ENCODE measurements at places on chromosomes 11 and 22.
A peak's percentile ranks its signal among the peaks of the same experiment; 100 is the strongest.

- peaks cover 7% of the 10 kb centered on the region for H3K36me3 ChIP-seq
- peaks cover 45% of the 10 kb centered on the region for H3K4me1 ChIP-seq
- no peaks in the 10 kb centered on the region for H3K27me3 ChIP-seq
- DNase-seq: no peak
These were observed 700 bp upstream of the DEPDC5 start for GRCh38 chr22:31753005-31753633.

GRCh38 chr11:86688398-86689179 lies 16.2 kb upstream of the ME3 start:
- H3K27me3 ChIP-seq: peaks cover 6% of the 10 kb centered on the region
- H3K27ac ChIP-seq: no peak overlapping the region
- no peak for DNase-seq
- no peak overlapping the region for H3K4me3 ChIP-seq
- no peaks in the 10 kb centered on the region for H3K36me3 ChIP-seq
- H3K4me1 ChIP-seq: no peaks in the 10 kb centered on the region

GRCh38 chr11:120061761-120062560 lies 76.0 kb downstream of the TRIM29 start:
- H3K27me3 ChIP-seq: peaks cover 24% of the 10 kb centered on the region
- H3K4me3 ChIP-seq: no peak overlapping the region
- no peak for DNase-seq
- H3K36me3 ChIP-seq: no peaks in the 10 kb centered on the region

DNA sequence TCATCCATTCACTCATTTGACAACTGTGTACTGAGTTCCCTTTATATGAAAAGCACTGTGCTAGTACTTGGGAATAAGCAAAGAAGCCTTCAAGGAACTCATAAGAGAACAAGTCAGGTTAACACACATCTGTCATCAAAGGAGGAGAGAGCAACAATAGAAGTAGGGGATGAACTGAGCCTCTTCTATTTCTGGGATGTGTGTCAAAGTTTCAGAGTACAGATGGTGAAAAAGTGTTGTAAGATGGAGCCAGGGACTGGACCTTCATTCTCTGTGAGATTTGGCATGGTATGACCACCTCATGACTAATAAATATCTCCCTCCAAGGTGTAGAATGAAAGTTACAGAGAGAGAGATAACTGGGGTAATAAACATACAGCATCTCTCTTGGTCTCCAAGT lies 349.8 kb upstream of the PLET1 start:
- H3K4me3 ChIP-seq: no peak overlapping the region
- H3K27ac ChIP-seq: no peak overlapping the region
- DNase-seq: no peak
- H3K4me1 ChIP-seq: no peaks in the 10 kb centered on the region
- no peaks in the 10 kb centered on the region for H3K36me3 ChIP-seq
- H3K27me3 ChIP-seq: peaks cover 53% of the 10 kb centered on the region

DNA sequence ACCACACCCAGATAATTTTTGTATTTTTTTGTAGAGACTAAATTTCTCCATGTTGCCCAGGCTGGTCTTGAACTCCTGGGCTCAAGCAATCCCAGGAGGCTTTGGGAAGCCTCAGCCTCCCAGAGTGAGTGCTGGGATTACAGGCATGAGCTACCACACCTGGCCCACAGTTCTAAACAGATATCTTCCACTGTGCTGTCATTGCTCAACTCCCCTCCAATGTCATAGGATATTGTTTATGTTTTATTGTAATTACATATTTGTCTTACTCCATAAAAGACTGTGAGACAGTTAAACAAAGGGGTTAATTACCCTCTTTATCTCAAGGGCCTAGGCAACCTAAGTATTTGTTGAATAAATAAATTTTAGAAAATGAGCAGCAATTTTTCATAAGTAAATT lies 204.2 kb downstream of the GRM5 start:
- no peaks in the 10 kb centered on the region for H3K36me3 ChIP-seq
- no peak overlapping the region for H3K27ac ChIP-seq
- no peaks in the 10 kb centered on the region for H3K4me1 ChIP-seq

DNA sequence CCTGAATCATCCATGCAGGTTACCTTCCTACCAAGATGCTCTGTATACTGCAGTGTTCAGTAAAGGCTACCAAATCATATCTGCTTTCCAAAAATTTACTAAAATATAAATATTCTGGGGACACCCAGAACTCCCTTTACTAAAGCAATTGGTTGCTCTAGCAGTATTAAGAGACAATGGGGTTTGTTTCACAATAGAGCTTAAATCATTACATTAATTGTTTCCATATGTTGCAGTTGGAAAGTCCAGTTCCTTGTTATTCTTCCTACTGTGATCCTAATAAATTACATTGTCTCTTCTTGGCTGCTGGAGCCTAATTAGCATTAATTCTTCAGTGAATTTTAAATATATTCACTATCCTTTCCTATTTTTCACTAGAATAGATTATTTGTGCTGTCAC lies 316.0 kb upstream of the MTNR1B start:
- H3K27ac ChIP-seq: no peak overlapping the region
- no peaks in the 10 kb centered on the region for H3K27me3 ChIP-seq
- no peak for DNase-seq

GRCh38 chr22:50292643-50293440 lies 14.6 kb downstream of the PLXNB2 start:
- H3K36me3 ChIP-seq: no peaks in the 10 kb centered on the region
- DNase-seq: no peak
- H3K4me3 ChIP-seq: no peak overlapping the region
- peaks cover 3% of the 10 kb centered on the region for H3K4me1 ChIP-seq

- no peaks in the 10 kb centered on the region for H3K4me1 ChIP-seq
- no peak overlapping the region for H3K27ac ChIP-seq
- no peaks in the 10 kb centered on the region for H3K36me3 ChIP-seq
- H3K27me3 ChIP-seq: peaks cover 18% of the 10 kb centered on the region
- DNase-seq: no peak
These were observed 124.3 kb downstream of the C11orf58 start for GRCh38 chr11:16862726-16863125.

DNA sequence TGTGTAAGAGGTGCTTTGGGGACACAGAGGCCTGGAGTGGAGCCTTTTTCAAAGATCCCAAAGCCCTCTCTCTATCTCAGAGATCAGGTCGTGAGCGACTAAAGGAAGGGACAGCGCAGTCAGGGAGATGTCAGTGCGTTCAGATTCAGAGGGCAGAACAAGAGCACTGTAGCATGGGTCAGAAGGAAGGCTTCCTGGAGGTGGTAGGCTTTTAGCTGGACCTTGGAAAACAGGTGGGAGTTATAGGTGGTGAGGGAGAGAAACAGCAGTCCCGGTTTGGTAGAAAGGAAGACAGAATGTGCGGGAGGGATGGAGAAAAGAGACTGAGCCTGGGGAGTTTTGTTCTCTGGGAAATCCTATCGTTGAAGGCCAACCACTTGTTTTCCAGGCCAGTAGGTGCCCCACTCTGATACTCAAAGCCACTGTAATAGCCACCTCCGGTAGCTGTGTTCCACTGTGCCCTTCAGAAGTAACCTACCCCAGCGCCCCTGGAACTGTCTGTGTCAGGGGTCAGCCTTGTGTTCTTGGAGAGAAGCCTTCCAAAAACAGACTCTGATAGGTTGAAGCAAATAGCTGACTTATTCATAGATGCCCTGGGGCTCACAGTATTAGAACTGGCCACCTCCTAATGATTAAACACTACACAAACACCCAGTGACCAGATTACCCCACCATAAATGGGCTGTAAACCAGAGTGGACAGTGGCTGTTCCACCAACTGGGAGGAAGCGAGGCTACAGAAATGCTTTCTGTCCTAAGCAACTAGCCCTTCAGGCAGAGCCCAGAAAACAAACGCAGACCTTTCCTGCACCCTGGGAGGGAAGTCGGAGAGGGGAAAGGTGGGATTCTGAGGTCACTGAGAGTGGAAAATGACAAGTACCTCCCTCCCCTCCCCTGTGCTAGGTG lies 157.7 kb downstream of the DBX1 start:
- no peak for DNase-seq
- H3K4me3 ChIP-seq: no peak overlapping the region
- H3K36me3 ChIP-seq: no peaks in the 10 kb centered on the region
- H3K27me3 ChIP-seq: peaks cover 9% of the 10 kb centered on the region
- H3K4me1 ChIP-seq: peaks cover 22% of the 10 kb centered on the region

DNA sequence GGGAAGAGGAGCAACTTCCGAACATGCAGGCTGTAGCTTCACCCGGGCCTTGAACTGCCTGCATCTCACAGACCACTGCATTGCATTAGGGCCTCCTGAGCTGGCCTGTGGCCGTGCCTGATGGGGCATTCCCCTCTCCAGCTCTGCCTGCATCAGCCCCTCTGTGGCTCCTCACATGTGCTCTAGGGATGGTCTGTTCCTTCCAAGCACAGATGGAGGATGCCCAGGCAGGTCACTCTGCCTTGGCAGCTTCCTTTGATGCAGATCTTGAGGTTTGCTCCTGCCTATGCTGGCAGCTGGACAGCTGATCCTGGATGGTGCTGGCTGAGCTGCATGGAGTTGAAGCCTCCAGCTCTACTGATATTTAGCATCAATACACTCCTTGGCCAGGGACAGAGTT lies 28.5 kb downstream of the AMPD3 start:
- H3K27ac ChIP-seq: no peak overlapping the region
- DNase-seq: no peak
- H3K4me1 ChIP-seq: peaks cover 8% of the 10 kb centered on the region

DNA sequence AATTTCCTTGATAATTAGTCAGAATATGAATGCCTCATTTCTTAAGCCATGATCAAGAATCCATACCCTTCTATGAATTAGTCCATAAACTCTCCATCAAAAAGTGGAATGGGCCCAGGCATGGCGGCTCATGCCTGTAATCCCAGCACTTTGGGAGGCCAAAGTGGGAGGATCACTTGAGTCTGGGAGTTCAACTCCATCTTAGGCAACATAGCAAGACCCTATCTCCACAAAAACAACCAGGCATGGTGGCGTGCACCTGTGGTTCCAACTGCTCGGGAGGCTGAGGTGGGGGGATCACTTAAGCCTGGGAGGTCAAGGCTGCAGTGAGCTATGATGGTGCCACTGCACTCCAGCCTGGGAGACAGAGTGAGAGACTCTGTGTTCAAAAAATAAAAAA lies 52.1 kb upstream of the SHANK2 start:
- H3K4me3 ChIP-seq: no peak overlapping the region
- H3K27ac ChIP-seq: no peak overlapping the region
- peaks cover 3% of the 10 kb centered on the region for H3K4me1 ChIP-seq
- H3K36me3 ChIP-seq: no peaks in the 10 kb centered on the region

- H3K4me1 ChIP-seq: peaks cover 35% of the 10 kb centered on the region
- no peaks in the 10 kb centered on the region for H3K36me3 ChIP-seq
- DNase-seq: no peak
- H3K27me3 ChIP-seq: no peaks in the 10 kb centered on the region
- H3K27ac ChIP-seq: no peak overlapping the region
- no peak overlapping the region for H3K4me3 ChIP-seq
These were observed 4.7 kb downstream of the PLAAT3 start for GRCh38 chr11:63609536-63609935.

- H3K36me3 ChIP-seq: peaks cover 4% of the 10 kb centered on the region
- no peaks in the 10 kb centered on the region for H3K27me3 ChIP-seq
- H3K4me1 ChIP-seq: peaks cover 81% of the 10 kb centered on the region
- DNase-seq: no peak
- H3K27ac ChIP-seq: peak overlapping the region; percentile 99
- H3K4me3 ChIP-seq: peak overlapping the region; percentile 73
These were observed 29.7 kb downstream of the FLI1 start for GRCh38 chr11:128723531-128723930.

GRCh38 chr11:130715085-130715876 lies 201.0 kb downstream of the SNX19 start:
- no peak for DNase-seq
- H3K4me1 ChIP-seq: no peaks in the 10 kb centered on the region
- H3K36me3 ChIP-seq: no peaks in the 10 kb centered on the region
- H3K27me3 ChIP-seq: peaks cover 17% of the 10 kb centered on the region

GRCh38 chr11:119779195-119780071 lies 50.4 kb upstream of the NECTIN1 start:
- no peak for DNase-seq
- no peak overlapping the region for H3K27ac ChIP-seq
- H3K27me3 ChIP-seq: peaks cover 23% of the 10 kb centered on the region
- H3K36me3 ChIP-seq: no peaks in the 10 kb centered on the region
- no peak overlapping the region for H3K4me3 ChIP-seq

- no peaks in the 10 kb centered on the region for H3K36me3 ChIP-seq
- H3K4me1 ChIP-seq: peaks cover 12% of the 10 kb centered on the region
- no peak overlapping the region for H3K27ac ChIP-seq
- peaks cover 45% of the 10 kb centered on the region for H3K27me3 ChIP-seq
- no peak overlapping the region for H3K4me3 ChIP-seq
- DNase-seq: no peak
These were observed 200.6 kb downstream of the DBX1 start for GRCh38 chr11:19959648-19960059.

GRCh38 chr11:119550053-119550752 lies 127.2 kb upstream of the THY1 start:
- H3K36me3 ChIP-seq: no peaks in the 10 kb centered on the region
- H3K4me1 ChIP-seq: no peaks in the 10 kb centered on the region
- H3K27me3 ChIP-seq: peaks cover 2% of the 10 kb centered on the region
- DNase-seq: no peak
- H3K4me3 ChIP-seq: no peak overlapping the region
- no peak overlapping the region for H3K27ac ChIP-seq

- no peaks in the 10 kb centered on the region for H3K36me3 ChIP-seq
- H3K4me1 ChIP-seq: no peaks in the 10 kb centered on the region
- H3K4me3 ChIP-seq: peak overlapping the region; percentile 96
- no peak for DNase-seq
- H3K27me3 ChIP-seq: no peaks in the 10 kb centered on the region
- peak overlapping the region; percentile 43 for H3K27ac ChIP-seq
These were observed 14.4 kb upstream of the SPTBN2 start for GRCh38 chr11:66743271-66743968.

DNA sequence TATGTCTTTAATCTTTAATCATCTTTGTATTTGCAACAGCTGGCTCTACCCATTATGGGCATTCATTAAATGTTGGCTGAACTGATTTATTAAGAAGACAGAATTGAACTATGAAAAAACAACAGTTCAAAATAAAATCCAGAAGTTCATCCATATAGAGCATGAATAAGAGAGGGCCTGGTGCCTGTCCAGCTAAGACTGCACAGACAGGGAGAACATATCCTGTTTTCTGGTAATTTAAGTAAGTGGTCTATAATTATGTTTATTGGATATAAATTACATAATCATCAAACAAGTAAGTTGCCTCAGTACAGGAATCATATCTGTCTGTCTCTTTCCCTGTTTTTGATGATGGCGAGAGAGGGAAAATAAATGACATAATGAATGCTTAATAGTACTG lies 137.2 kb downstream of the RBFOX2 start:
- H3K4me1 ChIP-seq: peaks cover 16% of the 10 kb centered on the region
- no peak overlapping the region for H3K4me3 ChIP-seq
- H3K36me3 ChIP-seq: no peaks in the 10 kb centered on the region
- H3K27me3 ChIP-seq: peaks cover 11% of the 10 kb centered on the region
- no peak overlapping the region for H3K27ac ChIP-seq
- DNase-seq: no peak

Measured in natural killer cell treated with Interleukin-12 subunit alpha and Interleukin-12 subunit beta and Interleukin-15 and Interleukin-18, amount 100 ng/mL, for 72 hours (primary cell).